A549 treated with dexamethasone at 1 μM for 4 hours (cell line): ENCODE measurements at places on chromosomes 4 and X. TPM values are rescaled to one million over a fixed set of nuclear protein-coding genes. Genes with fewer than 3 reads are reported as not detected.

The SSX4 gene
- total RNA-seq: not detected in 5 replicates

The LINC00632 gene
- total RNA-seq: 1.3 to 1.7 TPM (median 1.4 TPM) in 5 replicates

The GAGE13 gene
- total RNA-seq: not detected in 5 replicates

The ARR3 gene
- total RNA-seq: not detected in 5 replicates

The GABRG1 gene
- total RNA-seq: not detected in 5 replicates

The SLC10A4 gene
- 4.0 to 7.2 TPM (median 6.7 TPM) in 5 replicates for total RNA-seq

The PPEF1 gene
- total RNA-seq: 1.1 to 1.6 TPM (median 1.5 TPM) in 5 replicates

The ETDB gene
- not detected in 5 replicates for total RNA-seq

The SSX2B gene
- total RNA-seq: not detected in 5 replicates

The DCTD gene
- 74.1 to 77.3 TPM (median 76.1 TPM) in 5 replicates for total RNA-seq

The IQCM gene
- total RNA-seq: not detected in 5 replicates

The PLK4 gene
- total RNA-seq: 13.5 to 19.2 TPM (median 16.5 TPM) in 5 replicates

The CITED1 gene
- total RNA-seq: 1.5 to 2.0 TPM (median 1.7 TPM) in 5 replicates

The MFAP3L gene
- 3.0 to 5.8 TPM (median 4.3 TPM) in 5 replicates for total RNA-seq

The PRKG2 gene
- total RNA-seq: 0.65 to 0.97 TPM (median 0.71 TPM) in 5 replicates

The NLRP2B gene
- total RNA-seq: not detected in 5 replicates

The IL3RA gene
- total RNA-seq: 0.09 to 0.44 TPM (median 0.20 TPM) in 5 replicates

The SNX12 gene
- 72.3 to 83.0 TPM (median 76.9 TPM) in 5 replicates for total RNA-seq

The ETDA gene
- not detected in 5 replicates for total RNA-seq

The PDGFRA gene
- total RNA-seq: 0.37 to 0.58 TPM (median 0.43 TPM) in 5 replicates
